ENCODE measurements at places on chromosomes 1 and 21.

- no peak for DNase-seq
Measured at GRCh38 chr1:232260861-232261260, 369.1 kb downstream of the SIPA1L2 start.

- no peak for DNase-seq
Measured at GRCh38 chr1:157944663-157945280, 48.7 kb upstream of the KIRREL1 start.

DNA sequence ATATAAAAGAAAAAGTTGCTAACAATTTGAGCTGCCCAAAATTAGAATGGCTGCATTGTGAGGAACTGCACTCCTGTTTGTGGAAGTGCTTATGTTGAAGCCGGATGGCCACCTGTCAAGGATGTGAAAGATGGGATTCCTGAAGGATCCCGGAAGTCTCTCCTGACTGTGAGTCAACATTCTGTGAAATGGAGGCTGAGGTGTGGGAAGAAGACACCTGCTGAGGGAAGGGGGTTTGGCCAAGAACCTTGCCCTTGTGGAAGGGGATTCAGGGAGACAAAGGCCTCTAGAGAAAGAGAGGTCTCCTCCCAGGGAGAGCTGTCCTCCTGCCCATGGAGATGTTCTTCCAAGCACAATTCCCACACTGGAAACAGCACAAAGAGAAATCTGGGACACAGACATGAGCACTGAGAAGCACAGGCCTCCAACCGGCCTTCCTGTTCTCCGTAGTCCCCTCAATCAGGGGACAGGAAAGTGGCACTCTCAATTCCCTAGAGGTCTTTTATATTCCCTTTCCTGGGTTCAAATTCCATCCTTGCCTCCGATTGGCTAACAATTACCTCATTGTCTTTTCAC is 70.5 kb downstream of the CD2 start:
- no peak for DNase-seq

DNA sequence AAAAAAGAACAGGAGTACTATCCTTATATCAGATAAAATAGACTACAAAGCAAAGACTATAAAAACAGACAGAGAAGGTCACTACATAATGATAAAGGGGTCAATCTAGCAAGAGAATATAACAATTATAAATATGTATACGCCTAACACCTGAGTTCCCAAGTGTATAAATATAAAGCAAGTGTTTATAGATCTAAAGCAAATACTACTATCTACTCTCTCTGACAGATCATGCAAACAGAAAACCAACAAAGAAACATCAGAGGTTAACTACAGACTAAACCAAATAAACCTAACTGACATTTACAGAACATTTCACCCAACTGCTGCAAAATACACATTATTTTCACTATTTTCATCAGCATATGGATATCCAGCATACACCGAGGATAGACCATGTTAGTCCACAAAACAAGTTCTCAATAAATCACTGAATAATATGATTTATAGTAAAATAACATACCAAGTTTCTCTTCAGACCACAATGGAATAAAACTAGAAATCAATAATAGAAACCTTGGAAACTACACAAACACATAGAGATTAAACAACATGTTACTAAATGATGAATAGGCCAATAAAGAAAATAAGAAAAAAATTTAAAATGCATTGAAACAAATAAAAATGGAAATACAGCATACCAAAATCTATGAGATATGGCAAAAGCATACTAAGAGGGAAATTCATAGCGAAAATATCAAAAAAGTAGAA is 22.7 kb downstream of the UCHL5 start:
- DNase-seq: no peak

DNA sequence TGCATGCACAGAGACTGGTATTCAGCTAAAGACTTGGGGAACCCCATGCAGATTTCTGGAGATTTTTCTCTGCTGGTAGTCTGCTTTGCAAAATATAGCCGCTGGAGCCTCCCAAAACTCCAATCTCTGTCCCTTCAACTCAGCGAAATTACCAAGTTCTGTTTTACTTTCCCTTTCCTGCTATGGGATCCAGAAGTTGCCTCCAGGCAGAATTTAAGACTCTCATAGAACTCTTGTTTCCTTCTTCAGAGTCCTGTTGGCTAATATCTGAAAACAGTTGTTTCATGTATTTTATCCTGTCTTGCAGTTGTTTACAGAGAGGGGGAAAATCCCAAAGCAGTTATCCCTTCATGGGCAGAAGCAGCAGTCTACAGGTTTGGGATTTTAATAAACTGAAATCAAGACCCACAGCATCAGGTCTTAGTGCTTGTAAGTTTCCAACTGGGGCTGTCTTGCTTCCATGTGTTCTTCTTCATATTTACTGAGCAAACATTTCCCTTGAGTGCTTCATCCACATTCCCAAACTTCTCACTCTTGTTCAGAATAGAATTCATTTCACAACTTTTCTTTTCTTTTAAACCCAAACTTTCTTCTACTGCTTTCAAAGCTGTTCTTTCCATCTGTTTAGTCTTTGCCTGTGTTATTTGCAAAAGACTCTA is 221.3 kb upstream of the DMRTA2 start:
- DNase-seq: no peak

Data from activated T-cell treated with anti-CD3 and anti-CD28 coated beads for 4 hours (primary cell).